ENCODE measurements at places on chromosomes 1 and 21.

DNA sequence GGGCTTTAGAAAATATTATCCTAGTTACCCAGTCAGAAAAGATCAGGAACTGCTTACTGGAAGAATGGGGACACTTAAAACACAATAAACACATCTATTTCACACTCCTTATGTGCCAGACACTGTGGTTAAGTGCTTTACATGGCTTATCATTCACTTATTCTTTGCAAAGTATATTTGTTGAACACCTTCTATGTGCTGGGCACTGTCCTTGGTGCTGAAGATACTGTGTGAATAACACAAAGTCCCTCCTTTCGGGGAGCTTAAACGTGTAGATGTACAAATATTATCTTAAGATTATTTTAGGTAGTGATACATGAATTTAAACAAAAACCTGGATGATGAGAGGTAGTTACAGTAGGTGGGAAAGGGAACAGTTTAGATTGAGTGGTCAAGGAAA, 169.3 kb downstream of the ST6GALNAC5 start:
- no peak for DNase-seq

- no peak for DNase-seq
Measured at GRCh38 chr1:102772831-102773230, 335.5 kb downstream of the COL11A1 start.

DNA sequence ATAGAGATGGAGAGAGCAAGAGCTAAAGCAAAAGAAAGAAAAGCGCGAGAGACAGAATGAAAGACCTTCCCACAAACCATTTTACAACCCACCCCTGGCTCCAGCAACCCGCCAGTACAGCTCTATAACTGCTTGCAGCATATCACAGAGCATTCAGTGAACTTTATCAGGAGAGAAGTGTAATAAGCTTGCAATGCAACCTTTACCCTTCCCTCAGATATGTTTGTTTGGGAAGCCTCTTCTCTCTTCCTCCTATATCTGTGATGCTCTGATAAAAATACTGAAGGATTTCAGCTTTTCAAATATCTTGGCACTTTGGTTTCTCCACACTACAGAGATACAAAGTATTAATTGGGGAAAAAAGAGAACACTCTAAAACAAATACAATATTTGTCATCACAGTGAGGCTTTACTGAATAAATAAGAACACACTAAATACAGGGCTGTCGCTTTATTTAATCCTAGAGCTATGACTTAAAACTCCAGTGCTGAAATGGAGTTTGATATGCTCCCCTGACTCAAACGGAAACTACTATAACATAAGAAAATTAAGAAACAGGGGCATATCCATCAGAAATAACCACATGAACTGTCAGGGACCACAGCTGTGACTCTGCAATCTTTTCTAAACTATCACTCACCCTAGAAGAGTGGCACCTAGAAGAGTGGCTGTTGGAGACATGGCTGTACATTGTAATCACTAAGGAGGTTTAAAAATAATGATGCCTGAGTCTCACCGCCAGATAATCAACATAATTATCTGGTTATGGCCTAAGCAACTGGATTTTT, 6.7 kb downstream of the CRP start:
- no peak for DNase-seq

GRCh38 chr1:72100771-72101170, 181.6 kb downstream of the NEGR1 start:
- no peak for DNase-seq

DNA sequence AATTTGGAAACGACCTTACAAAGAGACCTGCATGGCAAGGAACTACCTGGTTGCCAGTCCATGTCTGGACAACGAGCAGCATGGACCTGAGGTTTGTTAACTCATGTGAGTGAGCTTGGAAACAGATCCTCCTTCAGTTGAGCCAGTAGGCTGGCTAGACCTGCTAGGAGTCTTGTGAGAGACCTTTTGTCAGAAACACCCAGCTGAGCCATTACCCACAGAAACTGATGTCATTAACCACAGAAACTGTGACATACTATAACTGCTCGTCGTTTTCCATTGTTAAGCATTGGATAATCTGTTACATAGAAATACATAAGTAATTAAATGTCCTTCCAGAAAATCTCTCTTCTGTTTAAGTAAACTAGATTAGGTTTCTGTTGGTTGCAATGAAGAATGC, 211.1 kb upstream of the C21orf91 start:
- DNase-seq = no peak

GRCh38 chr1:10788592-10789006, 7.8 kb downstream of the CASZ1 start:
- no peak for DNase-seq
